ELR (cell line): ENCODE measurements at places on chromosomes 7 and 10.

DNA sequence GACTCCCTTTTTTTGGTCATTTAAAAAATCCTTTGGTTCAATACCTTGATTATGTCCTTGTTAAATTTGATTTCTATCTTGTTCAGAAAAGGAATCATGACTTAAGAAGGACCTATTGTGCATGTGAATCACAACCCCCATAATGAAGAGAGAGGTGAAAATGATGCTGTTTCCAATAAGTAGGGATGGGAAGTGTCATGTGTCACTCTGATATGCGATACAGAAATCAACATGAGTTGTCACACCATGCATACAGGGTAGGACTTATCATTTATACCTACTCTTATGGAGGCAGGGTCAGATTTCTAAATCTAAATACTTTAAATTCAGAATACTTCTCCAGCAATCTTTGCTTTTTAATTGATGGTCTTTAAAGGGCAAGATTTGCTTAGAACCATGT is 19.4 kb upstream of the DLX6 start:
- no peak for DNase-seq

- DNase-seq, result no peak
Measured at GRCh38 chr7:103504505-103505135, 58.6 kb upstream of the SLC26A5 start.

DNA sequence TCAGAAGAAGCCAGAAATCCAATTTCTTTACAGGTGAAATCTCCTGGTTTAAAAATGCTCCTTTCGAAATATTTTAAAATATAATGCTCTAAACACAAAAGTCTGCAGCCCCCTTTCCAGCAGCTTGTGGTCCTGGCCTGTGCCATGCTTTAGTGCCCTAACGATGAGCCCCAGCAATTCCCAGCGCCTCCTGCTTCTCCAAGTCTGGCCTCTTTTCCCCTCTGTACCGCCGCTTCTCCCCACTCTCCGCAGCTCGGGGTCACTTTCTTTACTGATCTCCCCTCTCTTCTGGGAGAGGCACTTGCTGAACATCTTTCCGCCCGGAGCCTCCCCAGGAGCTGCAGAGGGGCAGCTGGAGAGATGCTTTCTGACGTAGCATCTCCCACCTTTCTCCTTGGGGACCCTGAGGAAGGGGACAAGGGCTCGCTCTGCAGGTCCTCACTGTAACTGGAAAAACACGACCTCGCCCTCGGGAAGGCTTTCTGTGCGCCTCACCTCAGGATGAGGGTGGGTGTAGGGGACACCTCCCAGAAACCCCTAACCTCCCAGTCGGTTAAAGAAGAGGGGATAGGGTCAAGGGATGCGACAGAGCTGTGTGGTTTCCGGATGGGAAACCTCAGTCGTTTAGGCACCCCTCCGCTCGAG is 565 bp upstream of the INA start:
- no peak for DNase-seq

DNA sequence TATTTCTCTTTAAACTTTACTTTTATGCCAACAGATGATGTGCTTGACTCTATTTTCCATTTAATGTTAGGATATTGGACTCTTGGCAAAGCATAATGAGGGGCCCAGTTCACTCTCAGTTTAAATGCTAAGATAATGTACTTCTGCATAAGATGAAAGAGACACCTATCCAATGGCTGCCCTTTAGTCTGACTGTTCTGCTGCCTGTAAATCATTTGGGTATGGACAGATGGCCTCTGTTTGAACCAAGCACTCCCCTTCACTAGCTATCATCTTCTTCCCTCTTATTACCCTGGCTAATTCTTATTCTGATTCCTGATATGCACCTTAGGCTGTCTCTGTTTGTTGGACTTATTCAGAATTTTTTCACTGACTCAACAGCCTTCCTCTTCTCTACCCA is 72.1 kb downstream of the SEM1 start:
- DNase-seq, result no peak

DNA sequence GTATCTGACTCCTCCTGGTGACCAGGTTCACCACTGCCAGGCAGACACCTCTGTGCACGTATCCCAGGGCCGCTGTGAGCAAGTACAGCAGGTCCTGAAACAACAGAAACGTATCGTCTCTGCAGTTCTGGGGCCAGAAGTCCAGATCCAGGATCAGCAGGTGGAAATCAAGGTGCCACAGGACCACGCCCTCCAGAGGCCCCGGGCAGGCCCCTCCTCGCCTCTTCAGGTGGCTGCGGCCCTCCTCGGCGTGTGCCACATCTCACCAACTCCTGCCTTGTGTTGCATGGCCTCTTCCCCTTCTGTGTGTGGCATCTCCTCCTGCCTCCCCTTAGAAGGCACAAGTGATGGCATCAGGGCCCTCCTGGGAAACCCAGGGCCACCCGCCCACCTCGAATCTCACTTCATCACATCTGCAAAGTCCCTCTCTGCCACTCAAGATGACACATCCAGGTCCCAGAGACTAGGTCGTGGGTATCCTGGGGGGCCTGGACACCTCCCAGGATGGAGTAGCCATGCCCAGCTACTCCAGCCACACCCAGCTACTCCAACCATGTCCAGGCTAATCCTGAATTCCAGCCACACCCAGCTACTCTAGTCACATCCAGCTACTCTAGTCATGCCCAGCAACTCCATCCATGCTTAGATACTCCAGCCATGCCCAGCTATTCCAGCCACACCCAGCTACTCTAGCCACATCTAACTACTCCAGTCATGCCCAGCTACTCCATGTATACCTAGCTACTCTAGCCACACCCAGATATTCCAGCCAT is 52.6 kb upstream of the DNAAF5 start:
- no peak for DNase-seq

- DNase-seq, result peak; percentile 60
Measured at GRCh38 chr7:100965723-100966541, 3.4 kb upstream of the MUC12 start.

GRCh38 chr7:2014391-2015241 is 218.1 kb downstream of the MAD1L1 start:
- DNase-seq, result no peak

- no peak for DNase-seq
Measured at GRCh38 chr10:76915316-76915715, 722.3 kb downstream of the KCNMA1 start.

DNA sequence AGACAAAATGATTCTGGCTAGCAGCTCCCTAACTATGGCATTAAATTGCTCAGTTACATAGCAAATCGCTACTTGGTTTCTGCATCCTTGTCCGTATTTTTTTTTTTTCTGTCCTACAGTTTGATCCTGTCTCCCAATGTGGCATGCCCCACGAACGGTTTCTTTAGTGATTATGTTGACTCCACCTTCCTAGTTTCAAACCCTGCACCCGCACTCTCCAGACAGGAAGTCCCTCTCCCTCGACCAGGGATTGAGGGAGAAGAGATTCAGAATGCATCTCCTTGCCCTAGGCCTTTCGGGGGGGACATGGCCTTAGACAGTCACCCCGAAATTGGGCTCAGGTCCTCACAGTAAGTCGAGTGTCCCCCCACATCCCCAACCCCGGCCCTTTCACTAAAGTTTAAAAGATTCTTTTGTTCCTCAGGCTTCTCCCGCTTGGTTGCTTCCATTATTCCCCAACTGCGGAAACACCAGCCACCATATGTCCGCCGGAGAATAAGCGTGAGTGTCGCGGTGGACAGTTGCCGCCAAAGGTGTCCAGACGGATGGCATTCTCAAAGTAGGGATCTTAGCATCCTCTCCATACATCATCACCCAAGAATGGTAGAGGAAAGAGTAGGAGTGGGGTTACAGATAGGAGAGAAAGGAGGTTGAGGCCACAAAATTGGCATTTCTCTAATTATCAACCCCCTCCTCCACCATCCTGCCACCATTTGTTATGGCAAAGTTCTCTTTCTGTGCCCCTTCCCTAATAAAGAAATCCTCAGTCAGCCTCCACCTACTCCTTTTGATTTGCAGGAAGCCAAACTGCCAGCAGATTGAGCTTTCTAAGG is 7.3 kb downstream of the EVX1 start:
- DNase-seq, result no peak

DNA sequence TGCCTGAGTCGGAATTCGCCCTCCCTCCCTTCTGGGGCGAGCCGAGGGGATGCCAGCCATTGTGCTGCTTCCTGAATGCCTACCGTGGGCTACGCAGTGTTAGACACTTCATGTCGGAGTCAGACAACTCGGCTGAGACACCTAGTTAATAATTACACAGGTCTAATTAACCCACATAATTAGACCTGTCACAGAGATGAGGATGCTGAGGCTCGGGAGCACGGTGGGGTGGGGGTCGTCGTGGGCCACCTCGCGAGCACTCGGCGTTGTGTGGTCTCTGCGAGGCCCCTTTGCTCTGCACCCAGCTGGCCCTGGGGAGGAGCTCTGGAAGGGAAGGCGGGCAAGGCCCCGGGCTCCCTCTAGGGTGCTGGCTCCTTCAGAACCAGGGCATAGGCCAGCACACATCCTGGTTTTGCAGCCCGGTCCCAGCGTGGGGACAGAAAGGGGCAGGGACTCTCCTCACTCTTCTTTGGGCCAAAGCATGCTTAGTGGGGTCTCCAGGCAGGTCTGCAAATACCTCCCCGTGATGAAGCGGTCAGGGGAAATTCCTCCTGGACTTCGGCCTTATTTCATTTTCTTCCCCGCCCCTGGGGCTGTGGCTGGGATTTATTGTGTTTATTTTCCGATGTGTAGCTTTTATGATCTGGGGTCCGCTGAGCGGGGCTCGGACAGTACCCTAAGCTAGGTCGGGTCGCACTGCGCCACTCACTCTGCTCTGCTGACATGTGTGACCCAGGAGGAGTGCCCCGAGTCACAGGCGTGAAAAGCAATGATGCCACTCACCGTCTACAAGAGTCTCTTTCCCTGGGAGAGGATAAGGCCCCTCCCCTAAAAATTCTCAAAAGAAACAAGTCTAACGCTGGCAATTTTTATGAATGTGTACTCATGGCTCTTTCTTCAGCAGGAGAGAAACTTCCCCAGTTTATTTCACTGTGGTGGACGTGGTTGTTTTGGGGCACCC is 4.9 kb upstream of the FOXL3 start:
- DNase-seq, result no peak

GRCh38 chr7:44743750-44744149 is 4.9 kb upstream of the ZMIZ2 start:
- DNase-seq, result no peak

DNA sequence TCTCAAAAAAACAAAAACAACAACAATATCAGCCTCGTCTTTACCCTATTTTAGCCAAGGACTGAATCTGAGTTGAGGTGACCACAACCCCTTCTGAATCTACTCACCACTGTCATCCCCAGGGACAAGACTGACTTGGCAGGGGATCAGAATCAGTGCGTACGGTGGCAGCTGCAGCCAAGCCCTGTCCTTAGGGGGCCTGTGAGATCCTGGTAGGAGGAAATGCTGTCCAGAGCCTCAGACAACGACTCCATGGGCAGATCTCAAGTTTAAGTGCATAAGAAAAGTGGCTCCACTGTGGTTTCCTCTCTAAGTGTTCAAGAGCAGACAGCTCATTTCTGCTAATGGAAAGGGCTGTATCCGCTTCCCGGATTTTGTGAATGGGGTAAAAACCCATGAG is 22.4 kb upstream of the CYTH3 start:
- no peak for DNase-seq

DNA sequence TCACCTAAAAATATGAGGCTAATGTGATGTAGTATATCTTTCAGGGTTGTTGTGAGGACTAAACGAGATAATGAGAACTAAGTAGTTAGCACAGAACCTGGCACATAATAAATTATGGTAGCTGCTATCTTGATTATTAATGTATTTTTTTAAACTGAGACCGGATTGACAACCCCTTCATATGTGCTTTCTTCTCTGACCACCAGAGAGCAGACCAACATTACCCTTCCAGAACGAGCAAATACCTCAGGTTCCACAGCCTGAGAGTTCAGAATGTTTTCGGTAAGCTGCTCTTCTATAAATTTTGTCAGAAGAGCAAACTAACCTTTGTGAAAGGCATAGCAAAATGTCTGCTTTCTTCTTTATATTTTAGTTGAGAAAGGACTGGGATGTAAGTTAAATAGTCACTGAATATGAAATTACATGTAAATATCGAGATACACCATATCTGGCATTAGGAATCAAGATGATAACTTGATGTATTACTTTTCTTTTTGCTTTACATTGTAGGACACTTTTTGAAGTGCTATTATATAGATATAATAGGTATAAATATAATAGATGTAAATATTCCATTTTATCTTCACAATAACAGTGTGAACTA is 13.6 kb upstream of the BPGM start:
- DNase-seq, result peak; percentile 66
